ENCODE measurements at places on chromosomes 2 and 18.

DNA sequence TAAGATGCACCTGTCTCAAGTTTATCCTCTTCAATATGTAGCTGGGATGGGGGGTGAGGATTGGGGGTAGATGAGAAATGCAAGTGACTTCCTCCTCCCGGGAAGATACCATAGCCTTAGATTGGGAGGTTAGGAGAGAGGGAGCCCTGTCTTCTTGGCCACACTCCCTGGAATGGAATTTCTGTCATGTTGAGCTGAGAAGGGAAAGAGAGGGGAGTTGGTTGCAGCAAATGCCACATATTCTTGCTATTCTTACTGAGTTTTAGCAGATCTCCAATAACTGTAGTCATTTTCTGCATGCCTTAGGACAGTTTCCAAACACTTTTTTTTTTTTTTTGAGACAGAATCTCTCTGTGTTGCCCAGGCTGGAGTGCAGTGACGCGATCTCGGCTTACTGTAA, 35.9 kb downstream of the TAF4B start:
- DNase-seq = no peak

- DNase-seq = no peak
Observed at GRCh38 chr2:241122376-241123002, 20.4 kb upstream of the MTERF4 start.

GRCh38 chr2:42086500-42086953, 38.7 kb downstream of the PKDCC start:
- peak; percentile 62 for DNase-seq

- no peak for DNase-seq
Observed at GRCh38 chr18:48188609-48189008, 220.6 kb downstream of the ZBTB7C start.
